Fibroblast of skin of back (primary cell): ENCODE measurements at places on chromosomes 7 and 10.

DNA sequence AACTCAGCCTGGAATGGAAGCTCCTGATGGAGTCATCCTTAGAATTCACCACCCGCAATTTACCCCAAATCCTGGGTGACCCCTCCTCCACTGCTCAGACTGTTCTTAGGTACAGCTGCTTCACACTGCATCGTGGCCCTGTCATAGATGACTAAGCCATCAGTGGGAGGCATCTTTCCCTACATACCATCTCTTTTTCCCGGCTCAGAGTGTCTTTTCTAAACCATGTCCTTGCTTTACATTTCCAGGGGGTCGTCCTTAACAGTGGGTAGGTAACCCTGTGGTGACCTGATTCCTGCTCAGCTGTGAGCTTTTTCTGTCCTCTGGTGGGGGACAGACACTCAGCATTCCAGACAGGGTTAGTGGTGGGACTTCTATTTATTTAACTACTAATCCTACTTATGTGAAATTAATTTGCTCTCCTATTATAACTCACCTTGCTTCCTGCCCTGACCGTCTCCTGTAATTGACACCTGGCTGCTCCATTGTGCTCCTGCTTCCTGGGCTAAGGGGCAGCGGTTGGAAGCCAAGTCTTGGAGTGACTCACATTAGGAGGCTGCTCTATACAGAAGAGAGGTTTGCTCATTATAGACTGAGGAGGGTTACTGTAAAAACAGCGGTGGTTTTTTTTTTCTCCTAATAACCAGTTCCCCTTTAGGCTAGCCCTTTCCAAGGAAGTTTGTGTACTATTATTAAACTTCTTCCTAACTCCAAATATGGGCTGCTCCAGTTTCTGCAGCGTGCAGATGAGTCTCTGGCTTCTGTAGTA, 40.6 kb downstream of the PYROXD2 start:
- DNase-seq, result peak; percentile 83

DNA sequence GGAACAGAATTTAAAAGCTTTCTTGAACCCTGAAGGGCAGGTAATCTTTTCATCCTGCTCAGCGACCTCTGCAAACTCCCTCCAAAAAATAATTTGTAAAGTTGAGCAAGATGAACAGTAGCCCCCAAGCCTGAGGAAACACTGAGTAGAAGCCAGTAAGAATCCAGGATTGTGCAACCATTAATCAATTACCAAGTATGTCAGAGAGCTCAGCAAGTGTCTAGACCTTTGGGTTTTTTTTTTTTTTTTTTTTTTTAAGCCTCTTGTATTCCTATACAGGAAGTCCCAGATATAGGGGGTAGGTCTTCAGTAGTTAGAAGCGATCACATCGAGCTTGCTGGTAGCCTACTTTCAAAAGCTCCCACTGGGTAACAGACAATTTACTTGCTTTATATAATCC, 155.2 kb downstream of the DGKI start:
- no peak for DNase-seq

- DNase-seq, result no peak
Measured at GRCh38 chr10:127612-128432, 7.4 kb upstream of the ZMYND11 start.

GRCh38 chr7:133845005-133845404, 282.1 kb upstream of the LRGUK start:
- no peak for DNase-seq

DNA sequence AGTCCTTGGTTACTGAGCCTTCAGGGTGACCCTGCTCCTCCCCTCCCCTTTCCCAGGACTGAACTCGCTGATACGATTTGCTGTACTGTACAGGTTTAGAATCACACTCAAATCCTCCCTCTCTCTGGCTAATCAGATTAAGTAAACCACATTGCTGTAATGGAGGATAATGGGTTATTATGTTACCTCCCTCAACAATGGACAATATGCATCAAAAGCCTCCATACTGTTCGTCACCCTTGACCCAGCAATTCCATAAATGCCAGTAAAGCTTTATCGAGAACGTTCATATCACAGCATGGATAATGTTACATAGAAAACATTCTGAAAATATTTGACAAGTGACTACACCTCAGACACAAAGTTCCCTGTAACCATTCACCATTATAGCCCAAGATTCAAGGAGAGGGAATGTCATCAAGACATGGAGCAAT, 61.7 kb downstream of the FAM107B start:
- DNase-seq, result peak; percentile 80

GRCh38 chr7:80681272-80681885, 42.9 kb downstream of the CD36 start:
- DNase-seq, result peak; percentile 42

GRCh38 chr7:121054925-121055324, 66.4 kb downstream of the CPED1 start:
- DNase-seq, result no peak

GRCh38 chr7:151806952-151807775, 69.8 kb downstream of the PRKAG2 start:
- no peak for DNase-seq

DNA sequence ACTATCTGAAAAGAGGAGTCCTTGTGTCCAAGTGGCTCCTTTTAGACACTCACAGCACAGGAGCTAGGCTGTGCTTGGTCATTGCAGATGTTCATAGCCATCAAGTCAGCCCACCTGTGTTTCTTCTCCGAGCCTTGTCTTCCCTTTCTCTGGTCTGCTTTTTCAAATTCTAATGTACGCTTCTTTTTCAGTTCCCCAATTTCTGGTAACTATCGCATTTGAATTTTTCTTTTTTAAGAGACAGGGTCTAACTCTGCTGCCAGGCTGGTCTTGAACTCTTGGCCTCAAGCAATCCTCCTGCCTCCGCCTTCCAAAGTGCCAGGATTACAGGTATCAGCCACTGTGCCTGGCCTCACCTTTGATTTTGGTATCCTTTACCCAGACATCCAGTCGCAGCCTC, 18.9 kb downstream of the APBB1IP start:
- no peak for DNase-seq
